Thoracic aorta (tissue), 2 donors: ENCODE measurements at places on chromosomes 11 and 22. TPM values are rescaled to one million over a fixed set of nuclear protein-coding genes. Genes with fewer than 3 reads are reported as not detected.

GRCh38 chr11:133541720-133542095 is 9.4 kb upstream of the OPCML start:
- DNase-seq, result no peak
- H3K4me3 ChIP-seq, result no peak overlapping the region
- H3K4me1 ChIP-seq, result no peaks in the 10 kb centered on the region
- no peaks in the 10 kb centered on the region for H3K36me3 ChIP-seq

GRCh38 chr22:32644252-32645100 is 157.0 kb upstream of the TIMP3 start:
- H3K27me3 ChIP-seq, result no peaks in the 10 kb centered on the region
- H3K27ac ChIP-seq, result peak overlapping the region; percentile 54
- H3K36me3 ChIP-seq, result no peaks in the 10 kb centered on the region
- peaks cover 10% of the 10 kb centered on the region for H3K4me1 ChIP-seq
- no peak overlapping the region for H3K4me3 ChIP-seq

GRCh38 chr22:27440304-27440865 is 361.2 kb downstream of the MN1 start:
- no peak overlapping the region for H3K27ac ChIP-seq
- no peak overlapping the region for H3K4me3 ChIP-seq
- H3K27me3 ChIP-seq, result no peaks in the 10 kb centered on the region
- H3K36me3 ChIP-seq, result no peaks in the 10 kb centered on the region

- H3K4me3 ChIP-seq, result no peak overlapping the region
- H3K4me1 ChIP-seq, result no peaks in the 10 kb centered on the region
- no peak overlapping the region for H3K27ac ChIP-seq
- no peak for DNase-seq
These were observed 12.9 kb upstream of the LIMK2 start for GRCh38 chr22:31199187-31199586.

GRCh38 chr11:127114035-127114434 is 113.5 kb upstream of the KIRREL3 start:
- no peaks in the 10 kb centered on the region for H3K4me1 ChIP-seq
- no peaks in the 10 kb centered on the region for H3K27me3 ChIP-seq
- DNase-seq, result no peak
- no peak overlapping the region for H3K4me3 ChIP-seq
- H3K27ac ChIP-seq, result no peak overlapping the region
- no peaks in the 10 kb centered on the region for H3K36me3 ChIP-seq

GRCh38 chr11:66721939-66722338 is 7.1 kb downstream of the SPTBN2 start:
- no peak overlapping the region for H3K4me3 ChIP-seq
- no peaks in the 10 kb centered on the region for H3K27me3 ChIP-seq
- no peaks in the 10 kb centered on the region for H3K36me3 ChIP-seq

- H3K4me3 ChIP-seq, result no peak overlapping the region
- H3K4me1 ChIP-seq, result peaks cover 63% of the 10 kb centered on the region
- DNase-seq, result no peak
These were observed 23.5 kb downstream of the UBE2L3 start for GRCh38 chr22:21590809-21591641.

DNA sequence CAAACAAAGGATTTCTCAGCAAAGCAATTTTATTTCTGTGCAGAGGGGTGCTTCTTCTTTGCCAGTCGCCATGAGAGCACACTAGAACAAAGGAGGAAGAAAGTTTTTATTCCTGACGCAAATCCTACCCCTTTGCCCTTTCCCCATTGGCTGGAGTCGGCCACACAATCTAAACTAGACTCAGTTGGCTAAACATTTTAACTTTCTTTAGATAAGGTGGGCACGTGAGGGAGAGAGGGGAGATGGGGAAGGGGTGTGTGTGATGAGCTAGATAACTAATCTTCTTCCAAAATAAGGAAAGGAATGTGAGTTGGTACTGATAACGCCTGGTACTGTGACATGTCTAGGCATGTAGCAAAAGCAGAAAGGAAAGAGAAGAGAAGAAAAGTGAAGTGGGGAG is 626 bp downstream of the TRIM22 start:
- peak overlapping the region; percentile 87 for H3K27ac ChIP-seq
- no peaks in the 10 kb centered on the region for H3K27me3 ChIP-seq
- DNase-seq, result no peak
- H3K36me3 ChIP-seq, result no peaks in the 10 kb centered on the region
- peaks cover 31% of the 10 kb centered on the region for H3K4me1 ChIP-seq

GRCh38 chr11:20464518-20464917 is 77.0 kb downstream of the PRMT3 start:
- H3K4me1 ChIP-seq, result no peaks in the 10 kb centered on the region
- no peaks in the 10 kb centered on the region for H3K27me3 ChIP-seq
- no peak for DNase-seq
- H3K36me3 ChIP-seq, result no peaks in the 10 kb centered on the region

- no peak overlapping the region for H3K4me3 ChIP-seq
- no peaks in the 10 kb centered on the region for H3K36me3 ChIP-seq
- no peaks in the 10 kb centered on the region for H3K27me3 ChIP-seq
- no peak overlapping the region for H3K27ac ChIP-seq
- DNase-seq, result no peak
These were observed 27.2 kb upstream of the MS4A8 start for GRCh38 chr11:60672255-60672654.

- no peak overlapping the region for H3K4me3 ChIP-seq
- H3K27ac ChIP-seq, result no peak overlapping the region
- no peaks in the 10 kb centered on the region for H3K27me3 ChIP-seq
These were observed 16.8 kb downstream of the TREH start for GRCh38 chr11:118662401-118663271.

DNA sequence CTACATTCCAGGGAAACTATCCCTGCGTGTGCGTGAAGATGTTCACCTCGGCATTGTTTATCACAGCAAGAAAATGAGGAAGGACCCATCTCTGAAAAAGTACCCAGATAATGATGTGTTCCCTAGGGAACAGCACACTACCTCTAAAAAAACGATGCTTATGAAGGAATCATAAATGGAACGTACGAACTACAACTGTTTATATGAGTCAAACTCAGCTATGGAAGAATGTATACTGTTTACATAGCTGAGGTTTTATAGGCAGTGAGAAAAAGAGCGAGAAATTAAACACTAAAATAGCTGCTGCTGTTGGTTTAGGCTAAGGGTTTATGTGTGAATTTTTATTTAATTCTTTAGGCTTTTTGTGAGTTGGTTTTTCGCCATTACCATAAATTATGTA is 48.9 kb downstream of the APOL1 start:
- no peaks in the 10 kb centered on the region for H3K27me3 ChIP-seq
- H3K27ac ChIP-seq, result peak overlapping the region; percentile 30
- no peak for DNase-seq

- no peaks in the 10 kb centered on the region for H3K4me1 ChIP-seq
- H3K4me3 ChIP-seq, result no peak overlapping the region
- no peaks in the 10 kb centered on the region for H3K36me3 ChIP-seq
- no peak for DNase-seq
- H3K27me3 ChIP-seq, result no peaks in the 10 kb centered on the region
These were observed 931.5 kb upstream of the FAT3 start for GRCh38 chr11:91293119-91293518.

GRCh38 chr11:3058753-3059664 is 1.8 kb upstream of the CARS1 start:
- no peak overlapping the region for H3K27ac ChIP-seq
- no peaks in the 10 kb centered on the region for H3K36me3 ChIP-seq
- H3K4me1 ChIP-seq, result peaks cover 7% of the 10 kb centered on the region
- H3K4me3 ChIP-seq, result no peak overlapping the region
- no peak for DNase-seq
- no peaks in the 10 kb centered on the region for H3K27me3 ChIP-seq

DNA sequence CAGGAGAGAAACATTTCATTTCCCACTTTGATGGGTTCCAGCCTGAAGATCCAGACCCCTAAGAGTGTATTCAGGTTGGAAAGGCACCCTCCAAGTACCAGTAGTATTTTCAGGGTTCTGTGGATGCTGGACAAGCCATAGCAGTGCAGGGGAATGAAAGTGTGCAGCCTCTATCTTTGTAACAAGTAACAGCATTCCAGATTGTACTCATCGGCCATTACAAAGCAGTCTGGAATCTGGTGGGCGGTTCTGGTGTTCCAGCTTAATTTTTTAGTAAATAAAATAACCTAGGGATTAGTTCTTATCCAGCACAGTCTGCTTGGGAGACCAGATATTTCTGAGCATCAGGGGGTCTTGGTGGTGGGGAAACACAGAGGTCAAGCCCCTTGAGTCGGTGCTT is 22.6 kb downstream of the APLNR start:
- no peak overlapping the region for H3K27ac ChIP-seq
- no peak overlapping the region for H3K4me3 ChIP-seq
- H3K27me3 ChIP-seq, result no peaks in the 10 kb centered on the region
- DNase-seq, result no peak
- no peaks in the 10 kb centered on the region for H3K36me3 ChIP-seq
- no peaks in the 10 kb centered on the region for H3K4me1 ChIP-seq

GRCh38 chr22:49236541-49237075 is 591.1 kb downstream of the BRD1 start:
- H3K36me3 ChIP-seq, result no peaks in the 10 kb centered on the region
- H3K4me3 ChIP-seq, result no peak overlapping the region
- H3K4me1 ChIP-seq, result no peaks in the 10 kb centered on the region
- DNase-seq, result no peak
- H3K27ac ChIP-seq, result no peak overlapping the region

DNA sequence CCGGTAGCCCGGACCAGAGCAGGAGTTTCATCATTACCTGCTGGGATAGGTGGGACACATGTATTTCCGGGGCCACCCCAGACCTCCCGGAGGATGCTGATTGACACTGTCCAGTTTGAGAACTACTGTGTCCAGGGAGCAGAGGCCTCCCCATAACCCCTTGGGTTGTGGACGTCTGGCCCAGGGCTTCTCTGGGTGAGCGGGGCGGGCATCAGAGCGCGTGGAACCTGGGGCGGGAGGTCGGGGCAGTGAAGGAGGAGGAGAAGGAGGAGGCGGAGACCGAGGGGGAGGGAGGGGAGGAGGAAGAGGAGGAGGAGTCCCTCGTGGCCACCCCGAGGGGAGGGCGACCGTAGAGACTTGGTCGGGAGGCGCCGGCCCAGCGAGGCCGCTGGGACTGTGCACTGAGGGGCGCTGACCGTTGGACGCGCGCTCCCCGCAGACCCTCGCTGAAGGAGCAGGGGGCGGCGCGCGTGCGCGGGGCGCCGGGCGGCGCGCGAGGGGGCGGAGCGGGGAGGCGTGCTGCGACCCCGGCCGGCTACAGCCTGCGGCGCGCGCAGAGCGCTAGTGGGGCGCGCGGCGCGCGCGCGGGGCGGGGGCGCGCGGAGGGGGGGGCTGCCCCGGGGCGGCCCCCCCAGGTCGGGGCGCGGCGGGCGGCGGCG is at the start of gene GRK3:
Gene GRK3 (plus strand): TSS at position 356 of the 659 bp plus-strand sequence. CDS start 366 bp downstream, outside the sequence.
- H3K27ac ChIP-seq, result peak within 1 kb of the TSS; percentile 42
- no peak for DNase-seq
- no peaks in the 10 kb centered on the region for H3K27me3 ChIP-seq
- H3K36me3 ChIP-seq, result no peaks in the 10 kb centered on the region

DNA sequence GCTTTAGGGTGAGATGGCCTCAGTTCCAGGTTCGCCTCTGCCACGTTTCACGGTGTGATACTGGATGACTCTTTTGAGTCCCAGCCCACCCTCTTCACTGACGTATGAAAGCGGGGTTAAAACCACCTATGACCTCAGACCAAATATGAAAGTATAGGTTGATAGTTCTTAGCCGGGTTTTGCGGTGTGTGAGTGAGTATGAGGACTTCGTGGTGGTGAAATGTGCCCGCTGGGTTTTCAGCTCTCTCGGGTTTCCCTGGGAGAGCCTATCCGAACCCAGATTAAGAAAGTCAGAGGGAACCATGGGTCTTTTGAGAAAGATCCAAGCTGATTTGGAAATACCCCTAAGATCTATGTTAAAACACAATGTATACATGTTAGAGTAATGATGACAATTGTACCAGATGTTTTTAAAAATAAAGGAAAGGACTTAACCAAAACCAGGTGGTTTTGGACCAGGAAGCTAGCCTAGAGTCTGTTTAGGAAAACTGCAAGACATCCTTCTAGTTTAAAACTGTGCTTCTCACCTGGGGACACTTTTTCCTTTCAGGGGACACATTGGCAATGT is 25.8 kb upstream of the ST3GAL4 start:
- H3K27me3 ChIP-seq, result no peaks in the 10 kb centered on the region
- H3K36me3 ChIP-seq, result peaks cover 4% of the 10 kb centered on the region
- H3K4me1 ChIP-seq, result no peaks in the 10 kb centered on the region
- H3K27ac ChIP-seq, result no peak overlapping the region
- DNase-seq, result no peak

DNA sequence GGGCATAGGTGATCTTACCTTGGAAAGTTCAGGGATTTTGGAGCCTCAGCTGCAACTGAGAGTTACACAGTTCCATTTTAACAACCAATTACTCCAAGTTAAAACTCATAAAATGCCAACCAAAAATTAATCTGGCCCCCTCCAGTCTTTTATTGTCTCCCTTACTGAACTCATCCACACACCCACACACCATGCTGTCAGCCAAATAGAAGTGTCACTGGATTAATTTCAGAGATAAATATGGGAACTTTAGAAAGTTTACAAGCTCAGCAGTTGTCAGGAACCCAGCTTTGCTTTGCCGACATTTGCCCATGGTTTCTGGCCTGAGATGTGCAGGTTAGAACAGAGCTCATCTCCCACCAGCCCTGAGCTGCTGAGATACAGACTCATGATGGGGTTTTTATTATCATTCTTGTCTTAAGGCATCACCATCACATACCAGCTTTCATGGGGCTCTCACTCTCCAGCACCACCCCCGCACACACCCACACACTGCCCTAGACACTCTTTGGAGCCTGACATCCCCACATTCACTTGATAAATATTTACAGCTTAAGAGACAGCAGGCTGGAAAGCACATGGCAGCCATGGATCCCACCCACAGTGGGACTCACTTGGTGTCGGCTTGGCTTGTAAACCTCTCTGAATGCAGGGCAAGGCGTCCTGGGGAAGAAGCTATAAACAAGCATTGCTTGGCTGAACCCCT is 23.7 kb upstream of the CTR9 start:
- no peaks in the 10 kb centered on the region for H3K36me3 ChIP-seq
- no peak for DNase-seq
- H3K27ac ChIP-seq, result no peak overlapping the region
- H3K4me1 ChIP-seq, result peaks cover 10% of the 10 kb centered on the region
- no peaks in the 10 kb centered on the region for H3K27me3 ChIP-seq

GRCh38 chr11:78469896-78470295 is 52.3 kb upstream of the GAB2 start:
- no peak for DNase-seq
- no peaks in the 10 kb centered on the region for H3K36me3 ChIP-seq
- H3K4me3 ChIP-seq, result no peak overlapping the region
- no peaks in the 10 kb centered on the region for H3K4me1 ChIP-seq

ACTN3 gene
- not detected for total RNA-seq

VPREB1 gene
- not detected for total RNA-seq

OR6A2 gene
- total RNA-seq, result 0.35 TPM

OR52I2 gene
- total RNA-seq, result not detected

MS4A4A gene
- 44.9 TPM for total RNA-seq

MRGPRE gene
- not detected for total RNA-seq

PIH1D2 gene
- not detected for total RNA-seq

SNRPD3 gene
- total RNA-seq, result 98.0 TPM

MAPK8IP2 gene
- total RNA-seq, result 0.92 TPM
